Activated T-cell treated with anti-CD3 and anti-CD28 coated beads, Interleukin-2, amount 50 U/mL, for 24 hours (primary cell): ENCODE measurements at places on chromosomes 7 and 10.

- DNase-seq: no peak
These were observed 280.2 kb downstream of the GRM8 start for GRCh38 chr7:126972571-126972970.

DNA sequence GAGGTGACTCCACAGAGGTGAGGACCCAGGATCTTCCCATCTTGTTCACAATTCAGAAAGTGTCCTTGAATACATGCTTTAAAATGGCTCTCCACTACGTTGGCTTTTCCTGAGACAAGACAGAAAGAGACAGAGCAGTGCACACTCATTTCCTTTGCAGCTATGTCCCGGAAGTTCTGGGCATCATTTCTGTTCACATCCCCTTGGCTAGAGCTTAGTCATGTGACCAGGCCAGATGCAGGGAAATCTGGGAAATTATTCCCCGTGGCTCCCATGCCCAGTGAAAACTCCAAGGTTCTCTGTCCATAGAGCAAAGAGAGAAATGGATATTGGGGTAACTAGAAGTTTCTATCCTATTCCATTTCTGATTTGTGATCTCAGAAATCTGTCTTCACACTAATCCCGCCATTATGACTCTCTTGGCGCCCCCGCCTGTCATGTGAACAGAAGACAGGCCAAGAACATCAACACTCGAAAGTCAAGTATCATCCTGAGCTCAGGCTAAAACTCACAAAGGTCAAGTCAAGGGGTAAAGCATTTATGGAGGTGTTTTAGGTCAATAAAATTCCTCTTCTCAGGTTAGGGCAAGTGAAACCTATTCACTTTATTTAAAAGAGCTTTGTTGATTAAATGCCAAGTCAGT lies 251.4 kb upstream of the HABP2 start:
- no peak for DNase-seq

DNA sequence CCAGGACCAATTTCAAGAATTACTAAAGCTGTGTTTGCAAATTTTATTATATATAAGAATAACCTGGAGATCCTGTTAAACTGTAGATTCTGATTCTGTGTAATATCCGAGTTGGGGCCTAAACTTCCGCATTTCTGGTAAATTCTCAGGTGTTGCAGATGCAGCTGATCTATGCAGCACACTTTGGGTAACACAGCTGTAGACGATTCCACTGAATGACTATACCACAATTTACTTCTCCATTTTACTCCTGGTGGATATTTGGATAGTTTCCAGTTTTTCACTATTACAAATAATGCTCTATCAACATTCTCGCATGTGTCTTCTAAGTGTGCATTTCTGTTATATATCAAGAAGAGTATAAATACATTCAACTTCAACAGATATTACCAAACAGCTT lies 7.5 kb downstream of the GDI2 start:
- DNase-seq: no peak

DNA sequence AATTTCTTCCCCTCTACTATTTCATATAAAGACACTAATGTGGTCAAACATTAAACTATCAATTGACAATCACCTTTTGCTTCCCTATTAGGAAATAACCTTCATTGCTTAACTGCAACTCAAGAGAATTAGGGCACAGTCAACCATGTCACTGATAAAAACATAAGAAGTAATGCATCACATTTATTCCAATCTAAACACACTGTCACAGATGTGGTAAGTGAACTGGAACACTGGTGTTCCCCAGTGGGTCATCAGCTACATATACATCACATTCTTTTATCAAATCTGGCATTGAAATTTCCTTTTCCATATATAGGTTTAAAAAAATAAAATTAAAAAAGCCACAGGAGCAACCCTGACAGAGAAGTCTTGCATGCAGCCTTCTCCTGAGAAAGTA lies 3.7 kb downstream of the TRIL start:
- no peak for DNase-seq

DNA sequence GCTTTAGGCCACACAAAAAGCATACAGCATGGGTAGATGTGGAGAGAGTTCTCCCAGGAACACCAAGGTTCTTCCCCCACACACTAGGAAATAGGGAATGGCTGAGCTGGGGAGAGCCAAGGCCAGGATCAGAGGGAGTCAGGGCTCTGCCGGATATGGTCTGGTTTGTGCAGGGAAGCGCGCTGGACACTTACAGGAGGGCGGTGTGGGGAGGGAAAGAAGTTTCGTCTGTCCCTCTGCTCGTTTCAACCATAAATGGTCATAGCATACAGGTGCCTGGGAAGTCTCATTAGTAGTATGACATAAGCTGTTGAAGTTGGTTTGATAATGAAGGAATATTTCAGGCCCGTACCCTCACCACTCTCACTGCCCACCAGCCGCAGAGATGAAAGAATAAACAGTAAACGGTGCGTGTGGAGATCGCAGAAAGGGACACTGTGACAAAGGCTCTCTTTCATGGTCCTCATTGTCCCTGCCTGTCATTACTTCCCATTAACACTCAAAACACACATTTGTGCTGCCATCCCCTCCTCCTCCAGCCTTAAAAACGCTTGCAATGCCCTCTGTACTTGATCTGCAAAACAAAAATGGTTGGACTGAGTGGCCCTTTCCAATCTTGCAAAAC lies 207.2 kb downstream of the CELF2 start:
- DNase-seq: no peak

- no peak for DNase-seq
These were observed 274.7 kb upstream of the HGF start for GRCh38 chr7:82044497-82045080.

- DNase-seq: no peak
These were observed 156.6 kb downstream of the CCDC3 start for GRCh38 chr10:12844811-12845483.

- DNase-seq: no peak
These were observed 110.9 kb downstream of the MAPK8 start for GRCh38 chr10:48417374-48417773.

DNA sequence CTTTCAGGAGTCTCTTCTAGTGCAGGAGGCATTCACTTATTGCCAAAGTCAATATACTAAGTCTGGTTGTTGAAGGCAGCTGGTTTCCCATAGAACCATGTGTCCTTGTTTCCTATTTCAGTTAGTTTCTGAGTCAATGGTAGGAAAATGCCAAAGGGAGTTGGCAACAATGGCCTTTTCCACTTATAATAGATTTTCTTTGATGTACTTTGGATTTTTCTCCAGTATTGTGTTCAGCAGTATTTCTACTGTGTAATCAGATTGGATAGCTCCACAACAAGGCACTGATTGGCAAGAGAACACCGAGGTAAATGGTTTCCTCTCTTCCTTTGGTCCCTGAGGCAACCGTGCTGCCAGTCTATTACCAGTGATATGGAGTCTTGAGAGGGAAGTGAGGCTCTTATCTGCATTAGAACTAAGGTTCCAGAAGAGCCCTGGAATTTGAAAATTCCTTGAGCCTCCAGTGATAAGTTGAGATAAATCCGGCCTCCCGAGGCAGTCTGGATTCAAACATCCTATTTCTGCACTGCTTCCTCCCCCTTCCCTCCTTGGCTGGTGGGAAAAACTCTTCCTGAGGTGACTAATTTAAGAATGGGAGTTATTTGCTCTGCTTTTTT lies 7.9 kb upstream of the SEPTIN7 start:
- DNase-seq: no peak

DNA sequence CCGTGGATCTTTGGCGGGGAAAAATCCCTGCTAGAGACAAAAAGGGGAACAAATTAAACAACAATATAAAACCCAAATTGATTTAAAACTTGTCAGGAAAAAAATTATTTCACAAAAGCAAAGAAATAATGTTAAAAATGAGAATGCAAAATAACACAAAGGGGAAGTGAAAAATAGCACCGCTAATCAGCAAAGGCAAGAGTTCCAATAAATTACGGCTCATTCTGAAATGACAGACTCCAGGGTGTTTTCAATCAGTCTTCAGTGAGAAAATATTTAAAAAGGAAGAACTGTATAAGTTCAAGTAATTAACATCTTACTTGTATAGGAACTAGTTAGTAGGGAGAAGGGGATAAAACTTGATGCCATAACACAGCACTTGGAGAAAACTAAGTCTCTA lies 336.8 kb downstream of the LRRTM3 start:
- DNase-seq: no peak

GRCh38 chr10:75110006-75110632 lies 1.3 kb upstream of the SAMD8 start:
- no peak for DNase-seq

DNA sequence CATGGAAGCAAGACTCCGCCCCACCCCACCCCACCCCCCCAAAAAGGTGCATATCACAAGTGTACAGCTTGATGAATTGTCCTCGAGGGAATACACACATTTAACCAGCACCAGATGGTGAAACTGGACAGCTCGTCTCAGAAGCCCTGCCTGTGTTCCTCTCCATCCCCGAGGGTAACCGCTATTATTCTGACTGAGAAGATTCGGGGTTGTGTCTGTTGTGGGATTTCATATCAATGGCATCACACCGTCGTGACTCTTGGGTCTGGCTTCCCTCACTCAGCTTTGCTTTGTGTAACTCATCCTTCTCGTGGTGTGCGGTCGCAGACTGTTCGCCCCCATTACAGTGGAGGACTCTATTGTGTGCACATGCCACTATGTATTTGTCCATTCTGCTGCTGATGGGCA lies 18.9 kb downstream of the PODXL start:
- no peak for DNase-seq

DNA sequence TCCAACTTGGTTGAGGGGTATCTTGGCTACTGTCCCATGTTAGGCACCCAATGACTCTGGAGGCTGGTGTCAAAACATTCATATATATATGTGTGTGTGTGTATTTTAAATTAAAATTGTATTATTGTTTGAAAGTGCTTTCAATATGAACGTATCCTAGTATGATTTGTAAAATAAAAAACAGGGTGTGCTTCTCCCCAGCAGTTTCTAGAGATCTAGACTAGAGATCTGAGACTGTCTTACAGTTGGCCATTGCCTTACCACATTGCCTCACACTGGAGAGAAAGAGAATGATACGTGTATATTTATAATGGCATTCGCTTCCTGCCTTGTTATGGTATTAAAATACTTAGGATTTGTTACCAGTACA lies 1.2 kb downstream of the BAG3 start:
- DNase-seq: no peak

- no peak for DNase-seq
These were observed 163.4 kb downstream of the ATE1 start for GRCh38 chr10:121764233-121764942.

- DNase-seq: no peak
These were observed 581.6 kb downstream of the ETV1 start for GRCh38 chr7:13407911-13408310.

DNA sequence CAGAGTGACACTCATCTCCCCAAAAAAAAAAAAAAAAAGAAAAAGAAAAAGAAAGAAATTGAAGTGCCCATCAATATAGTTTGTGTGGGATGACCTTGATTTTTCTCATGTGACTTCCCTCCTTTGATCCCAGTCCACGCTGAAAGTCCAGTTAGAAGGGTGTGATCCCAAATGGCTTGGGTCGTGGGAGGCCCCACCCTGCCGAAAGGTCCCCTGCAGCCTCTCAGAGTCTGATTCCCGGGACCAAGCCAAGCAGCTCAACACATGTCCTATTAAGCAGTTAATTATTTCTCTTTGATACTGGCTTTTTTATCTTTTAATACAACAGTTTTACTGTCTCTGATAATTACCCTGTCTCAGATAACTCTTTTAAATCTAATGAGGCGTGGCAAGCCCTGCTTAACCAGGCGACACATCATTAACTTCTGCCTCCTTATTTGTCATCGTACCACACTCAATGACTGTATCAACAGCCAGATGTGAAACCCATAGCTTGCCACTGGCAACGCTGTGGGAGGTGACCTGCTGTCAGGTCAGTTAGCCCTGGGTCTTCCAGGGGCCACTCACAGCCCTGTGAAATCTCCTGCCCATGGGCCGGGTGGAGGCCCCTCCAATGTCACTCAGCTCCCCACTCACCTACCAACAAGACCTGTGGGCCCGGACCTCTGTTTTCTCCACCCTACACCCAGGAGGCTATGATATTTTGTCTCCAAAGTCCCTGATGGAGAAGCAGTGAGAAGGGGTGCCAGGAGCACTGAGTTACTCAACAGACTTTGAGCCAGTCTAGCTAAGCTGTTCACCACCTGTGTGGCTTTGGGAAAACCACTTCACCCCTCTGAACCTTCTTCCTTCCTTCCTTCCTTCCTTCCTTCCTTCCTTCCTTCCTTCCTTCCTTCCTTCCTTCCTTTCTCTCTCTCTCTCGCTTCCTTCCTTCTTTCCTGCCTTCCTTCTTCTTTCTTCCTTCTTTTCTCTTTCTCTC lies 110.0 kb upstream of the SFMBT2 start:
- no peak for DNase-seq

DNA sequence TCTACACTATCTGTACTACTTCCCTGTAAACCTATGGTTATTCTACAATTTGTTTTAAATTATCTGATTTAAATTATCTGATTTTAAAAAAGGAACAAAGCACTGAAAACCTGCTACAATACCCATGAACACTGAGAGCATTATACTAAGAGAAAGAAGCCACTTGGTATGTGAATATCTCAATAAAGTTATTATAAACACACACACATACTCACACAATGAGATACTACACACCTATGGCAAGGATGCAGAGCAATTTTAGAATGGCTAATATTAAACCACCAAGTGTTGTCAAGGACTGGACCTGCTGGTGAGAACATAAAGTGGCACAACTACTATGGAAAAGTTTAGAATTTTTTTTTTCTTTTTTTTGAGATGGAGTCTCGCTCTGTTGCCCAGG lies 82.7 kb downstream of the IGF2BP3 start:
- no peak for DNase-seq

DNA sequence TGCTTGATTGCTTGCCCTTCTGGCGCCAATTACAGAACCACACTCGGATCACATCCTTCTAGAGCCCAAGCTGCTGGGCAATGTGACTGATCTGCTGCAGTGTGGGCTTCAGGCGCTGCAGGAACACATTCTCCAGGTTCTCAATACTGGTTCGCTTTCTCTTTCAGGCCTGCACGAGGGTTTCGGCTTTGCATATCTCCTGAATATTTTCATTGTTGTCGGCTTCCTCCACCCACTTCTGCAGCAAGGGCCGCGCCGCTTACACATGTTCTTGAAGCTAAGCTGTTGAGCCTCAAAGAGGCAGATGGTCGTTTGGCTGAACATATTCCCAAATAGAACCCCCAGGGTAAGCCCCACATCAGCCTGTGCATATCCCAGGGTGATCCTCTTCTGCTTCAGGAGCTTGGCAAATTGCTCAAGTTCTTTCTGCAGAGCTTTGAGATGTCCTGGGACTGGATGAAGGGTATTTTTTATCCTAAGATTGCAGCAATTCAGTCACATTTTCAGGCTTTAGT lies 64.6 kb downstream of the HERC4 start:
- DNase-seq: no peak
